ENCODE measurements at places on chromosomes 2 and 18. TPM values are rescaled to one million over a fixed set of nuclear protein-coding genes. Genes with fewer than 3 reads are reported as not detected.
A peak's percentile ranks its signal among the peaks of the same experiment; 100 is the strongest.

DNA sequence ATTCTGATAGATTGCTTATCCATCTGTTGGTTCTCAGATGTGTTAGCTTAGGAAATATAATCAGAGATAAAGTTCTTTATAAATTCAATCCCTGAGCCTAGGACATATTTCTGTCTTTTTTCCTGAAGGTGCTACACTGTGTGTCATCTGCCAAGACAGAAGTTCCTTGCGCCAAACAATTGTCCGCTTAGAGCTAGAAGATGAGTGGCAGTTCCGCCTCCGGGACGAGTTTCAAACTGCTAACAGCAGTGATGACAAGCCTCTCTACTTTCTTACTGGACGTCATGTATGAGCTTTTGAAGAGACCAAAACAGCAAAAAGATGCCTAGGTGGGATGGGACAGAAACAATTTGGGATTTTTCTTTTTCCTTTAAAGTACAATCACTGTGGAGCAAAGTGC is 78.0 kb downstream of the ESCO1 start:
- no peak overlapping the region for H3K27ac ChIP-seq
- no peaks in the 10 kb centered on the region for H3K27me3 ChIP-seq
- peaks cover 33% of the 10 kb centered on the region for H3K36me3 ChIP-seq
- no peak overlapping the region for H3K4me3 ChIP-seq

GRCh38 chr2:69099541-69099940 is 86.6 kb downstream of the ANTXR1 start:
- H3K4me1 ChIP-seq = peaks cover 15% of the 10 kb centered on the region
- no peaks in the 10 kb centered on the region for H3K27me3 ChIP-seq
- DNase-seq = no peak
- H3K27ac ChIP-seq = no peak overlapping the region
- H3K36me3 ChIP-seq = peaks cover 6% of the 10 kb centered on the region

- H3K27ac ChIP-seq = no peak overlapping the region
- no peaks in the 10 kb centered on the region for H3K27me3 ChIP-seq
Measured at GRCh38 chr18:49547701-49548100, 14.2 kb upstream of the LIPG start.

GRCh38 chr2:41936771-41937463 is 110.9 kb upstream of the PKDCC start:
- H3K4me1 ChIP-seq = no peaks in the 10 kb centered on the region
- H3K27me3 ChIP-seq = no peaks in the 10 kb centered on the region
- DNase-seq = no peak
- no peak overlapping the region for H3K4me3 ChIP-seq
- H3K27ac ChIP-seq = no peak overlapping the region

DNA sequence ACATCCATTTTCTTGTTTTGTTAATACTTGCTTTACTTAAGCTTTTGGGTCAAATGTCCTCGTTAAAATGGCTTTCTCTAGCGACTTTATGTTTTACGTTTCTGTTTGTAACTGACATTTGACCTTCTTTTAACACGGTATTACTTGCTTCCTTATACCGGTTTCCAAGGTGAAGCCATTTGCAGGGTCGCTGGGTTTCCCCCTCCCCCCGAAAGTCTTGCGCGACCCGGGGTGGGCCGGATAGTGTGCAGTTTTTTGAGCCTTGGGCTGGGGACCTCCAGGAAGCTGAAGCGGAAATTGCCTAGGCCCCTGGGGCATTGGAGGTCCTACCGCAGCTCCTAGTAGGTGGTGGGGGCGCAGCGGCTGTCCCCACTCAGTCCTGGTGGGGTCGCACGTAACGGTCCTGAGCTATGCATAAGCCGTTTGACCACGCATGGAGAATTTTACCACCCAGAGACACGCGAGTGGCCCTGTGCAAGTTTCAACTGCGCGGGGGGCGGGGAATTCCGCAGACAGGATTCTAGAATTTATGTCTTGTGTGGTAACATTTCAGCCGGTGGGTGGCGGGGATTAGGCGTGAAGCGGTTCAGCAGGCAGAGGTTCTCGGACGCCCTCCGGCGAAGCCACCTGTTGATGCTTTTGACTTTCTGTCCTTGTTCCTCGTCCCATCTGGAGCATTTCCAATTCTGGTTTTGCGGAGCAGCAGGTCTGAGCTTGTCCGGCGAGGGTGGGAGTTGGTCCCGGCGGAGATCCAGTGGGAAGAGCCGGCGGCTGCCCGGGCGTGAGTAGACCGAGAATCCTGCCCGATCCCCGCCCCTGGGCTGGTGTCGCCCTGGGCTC is 2.4 kb downstream of the CFLAR start:
- H3K4me3 ChIP-seq = peak overlapping the region; percentile 96
- no peaks in the 10 kb centered on the region for H3K4me1 ChIP-seq
- peak overlapping the region; percentile 100 for H3K27ac ChIP-seq
- H3K36me3 ChIP-seq = peaks cover 9% of the 10 kb centered on the region
- no peaks in the 10 kb centered on the region for H3K27me3 ChIP-seq

GRCh38 chr2:230106771-230107170 is 38.0 kb upstream of the SLC16A14 start:
- no peak for DNase-seq
- H3K4me3 ChIP-seq = no peak overlapping the region
- no peaks in the 10 kb centered on the region for H3K27me3 ChIP-seq

GRCh38 chr2:99150706-99151105 is 4.0 kb downstream of the TSGA10 start:
- no peak for DNase-seq
- H3K36me3 ChIP-seq = no peaks in the 10 kb centered on the region
- no peak overlapping the region for H3K27ac ChIP-seq
- H3K4me3 ChIP-seq = no peak overlapping the region
- H3K27me3 ChIP-seq = no peaks in the 10 kb centered on the region

The ALPG gene
- total RNA-seq = not detected

The TIA1 gene
- total RNA-seq = 28.9 TPM

The CDCA7 gene
- not detected for total RNA-seq

The KIF1A gene
- 43.7 TPM for total RNA-seq

The KCNJ3 gene
- total RNA-seq = 46.5 TPM

GRCh38 chr2:134778372-134778771 is 59.6 kb upstream of the TMEM163 start:
- H3K4me3 ChIP-seq = no peak overlapping the region
- H3K4me1 ChIP-seq = no peaks in the 10 kb centered on the region
- no peaks in the 10 kb centered on the region for H3K36me3 ChIP-seq
- H3K27me3 ChIP-seq = no peaks in the 10 kb centered on the region
- DNase-seq = no peak

DNA sequence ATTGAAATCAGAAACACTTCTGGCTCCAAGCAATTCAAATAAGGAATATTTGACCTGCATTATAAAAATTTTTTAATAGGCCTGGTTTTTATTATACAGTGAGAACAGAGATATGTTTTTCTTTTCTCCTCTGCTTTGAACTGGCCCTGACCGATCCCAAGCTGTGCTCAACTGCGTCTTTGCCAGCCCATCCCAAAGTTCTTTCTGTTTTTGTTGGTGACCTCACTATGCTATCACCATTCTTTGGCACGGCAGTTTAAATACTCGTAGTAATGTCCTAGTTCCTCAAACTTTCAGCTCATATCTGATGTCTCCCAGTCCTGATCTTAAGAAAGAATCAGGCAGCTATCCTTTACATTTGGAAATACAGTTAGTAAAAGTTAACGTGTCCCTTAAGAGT is 42.3 kb upstream of the NETO1 start:
- no peaks in the 10 kb centered on the region for H3K4me1 ChIP-seq
- no peaks in the 10 kb centered on the region for H3K27me3 ChIP-seq
- no peak overlapping the region for H3K27ac ChIP-seq
- no peak for DNase-seq

The KLHL41 gene
- total RNA-seq = 44.0 TPM

GRCh38 chr2:75605770-75606529 is 40.6 kb upstream of the MRPL19 start:
- no peaks in the 10 kb centered on the region for H3K36me3 ChIP-seq
- no peak overlapping the region for H3K27ac ChIP-seq
- H3K27me3 ChIP-seq = no peaks in the 10 kb centered on the region
- peaks cover 4% of the 10 kb centered on the region for H3K4me1 ChIP-seq
- H3K4me3 ChIP-seq = no peak overlapping the region
- DNase-seq = no peak

GRCh38 chr18:6488956-6489355 is 74.2 kb upstream of the L3MBTL4 start:
- H3K27ac ChIP-seq = no peak overlapping the region
- no peak for DNase-seq
- no peaks in the 10 kb centered on the region for H3K36me3 ChIP-seq
- H3K4me3 ChIP-seq = no peak overlapping the region

DNA sequence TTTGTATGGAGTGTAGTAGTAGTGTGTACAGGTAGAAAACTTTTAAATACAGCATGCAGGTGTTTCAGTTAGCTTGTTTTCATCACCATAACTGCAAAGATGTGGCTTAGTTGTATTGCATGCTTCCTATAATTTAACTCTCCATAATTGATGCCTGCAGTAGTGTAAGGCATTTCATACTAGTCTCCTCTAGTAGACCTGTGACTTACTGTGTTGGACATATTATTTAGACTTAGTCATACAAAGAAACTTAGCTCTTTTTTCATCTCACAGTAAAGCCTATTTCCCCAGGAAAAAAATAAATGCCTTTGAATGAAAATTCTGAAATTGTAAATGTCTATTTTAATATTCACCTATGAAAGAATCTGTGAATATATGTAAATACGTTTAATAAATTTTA is 52.8 kb upstream of the TWSG1 start:
- no peak overlapping the region for H3K27ac ChIP-seq
- DNase-seq = no peak
- H3K4me3 ChIP-seq = no peak overlapping the region
- no peaks in the 10 kb centered on the region for H3K4me1 ChIP-seq
- H3K27me3 ChIP-seq = no peaks in the 10 kb centered on the region
- peaks cover 25% of the 10 kb centered on the region for H3K36me3 ChIP-seq

- no peaks in the 10 kb centered on the region for H3K36me3 ChIP-seq
- no peaks in the 10 kb centered on the region for H3K27me3 ChIP-seq
- no peak for DNase-seq
- no peak overlapping the region for H3K27ac ChIP-seq
- no peak overlapping the region for H3K4me3 ChIP-seq
- H3K4me1 ChIP-seq = peaks cover 11% of the 10 kb centered on the region
Measured at GRCh38 chr2:62501794-62502500, 4.0 kb downstream of the TMEM17 start.

- no peak overlapping the region for H3K27ac ChIP-seq
- H3K4me3 ChIP-seq = no peak overlapping the region
- no peaks in the 10 kb centered on the region for H3K36me3 ChIP-seq
Measured at GRCh38 chr2:226665306-226665831, 134.3 kb downstream of the IRS1 start.

The TIGD1 gene
- total RNA-seq = 1.7 TPM
